ENCODE measurements at places on chromosomes 2 and 18. TPM values are rescaled to one million over a fixed set of nuclear protein-coding genes. Genes with fewer than 3 reads are reported as not detected.

GPR75 gene
- total RNA-seq = 2.0 TPM

RTN4 gene
- 107 TPM for total RNA-seq

CGREF1 gene
- total RNA-seq = 7.0 TPM

HOXD12 gene
- total RNA-seq = not detected

TUBB8B gene
- not detected for total RNA-seq

ALLC gene
- not detected for total RNA-seq

TGFBRAP1 gene
- total RNA-seq = 29.9 TPM

KLHL41 gene
- 0.15 TPM for total RNA-seq

ANKRD36C gene
- total RNA-seq = 28.8 TPM

PDCD1 gene
- total RNA-seq = 53.0 TPM

MAPK4 gene
- total RNA-seq = not detected

C2orf78 gene
- total RNA-seq = not detected

BOLL gene
- not detected for total RNA-seq
